ENCODE measurements at places on chromosomes 5 and 9.

DNA sequence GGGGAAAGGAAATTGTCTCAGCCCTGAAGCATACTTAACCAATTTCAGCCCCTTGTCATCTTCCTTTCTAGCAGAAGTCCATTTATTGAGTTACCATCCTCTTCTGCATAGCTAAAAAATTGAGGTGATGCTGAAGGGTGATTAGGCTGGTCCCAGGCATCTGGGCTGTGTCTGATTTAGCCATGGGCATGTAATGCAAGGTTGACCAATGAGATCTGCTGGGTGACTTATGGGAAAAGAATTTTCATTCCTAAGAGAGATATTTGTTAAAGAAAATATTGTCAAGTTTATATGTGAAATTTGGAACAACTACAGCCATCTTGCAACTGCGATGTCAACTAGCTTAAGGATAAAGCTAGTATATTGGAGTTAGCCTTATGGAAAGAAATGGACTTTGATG, 5.1 kb downstream of the ITGA2 start:
- DNase-seq: no peak

- no peak for DNase-seq
Measured at GRCh38 chr5:155057626-155058025, 44.1 kb downstream of the KIF4B start.

DNA sequence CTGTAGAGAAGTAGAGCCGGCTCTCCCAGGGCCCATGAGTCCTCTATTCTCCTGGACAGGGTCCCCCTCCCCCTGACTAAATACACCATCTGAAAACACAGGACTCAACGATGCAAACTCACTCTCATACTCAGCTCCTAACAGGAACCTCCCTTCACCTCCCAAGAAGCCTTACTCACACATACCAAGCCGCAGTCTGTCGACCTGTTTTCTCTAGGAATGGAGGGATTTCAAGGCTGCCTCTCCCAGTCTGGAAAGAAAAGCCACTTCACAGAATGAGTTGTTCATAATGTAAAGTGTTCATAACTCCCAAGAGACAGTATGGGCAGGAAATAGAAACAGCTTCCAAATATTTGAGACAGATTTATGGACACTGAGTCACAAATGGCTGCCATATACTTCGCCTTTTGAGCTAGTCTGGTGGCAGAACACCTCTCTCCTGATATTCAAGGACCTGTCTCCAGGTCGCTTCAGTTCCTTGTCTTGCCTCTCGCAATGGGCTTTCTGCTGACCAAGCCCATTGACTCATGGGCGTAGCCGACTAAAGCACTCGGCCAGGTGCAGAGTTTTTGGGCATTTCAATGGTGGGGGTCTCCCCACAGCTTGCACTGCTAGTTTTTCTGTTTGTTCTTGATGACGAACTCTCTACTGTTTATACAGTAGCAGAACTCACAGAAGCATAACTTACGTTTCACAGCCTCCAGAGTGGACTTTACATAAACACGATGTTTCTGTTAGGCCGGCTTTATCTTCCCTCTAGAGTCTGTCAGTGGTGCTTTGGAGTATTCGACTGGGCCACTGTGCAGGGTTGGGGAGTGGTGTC, 25.0 kb upstream of the IL17B start:
- no peak for DNase-seq

- DNase-seq: no peak
Measured at GRCh38 chr5:135051872-135052271, 17.8 kb upstream of the PITX1 start.

DNA sequence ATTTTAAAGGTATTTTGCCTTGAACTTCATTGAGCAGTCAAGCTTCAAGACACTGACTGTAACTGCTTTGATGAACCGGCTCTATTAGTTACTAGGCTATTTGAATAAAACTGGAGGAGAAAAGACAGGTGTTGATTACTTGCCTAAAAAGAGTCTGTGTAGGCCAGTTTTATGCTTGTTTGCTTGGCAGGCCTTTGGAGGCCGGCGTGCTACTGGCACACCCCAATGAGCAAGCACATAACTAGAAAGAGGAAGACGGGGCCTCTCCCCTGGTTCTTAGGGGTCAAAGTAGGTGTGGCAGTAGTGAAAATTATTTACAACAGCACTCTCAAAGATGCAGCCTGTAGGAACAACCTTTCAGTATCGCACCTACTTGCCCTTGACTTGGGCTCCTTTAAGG, 2.1 kb upstream of the ZFR start:
- no peak for DNase-seq

DNA sequence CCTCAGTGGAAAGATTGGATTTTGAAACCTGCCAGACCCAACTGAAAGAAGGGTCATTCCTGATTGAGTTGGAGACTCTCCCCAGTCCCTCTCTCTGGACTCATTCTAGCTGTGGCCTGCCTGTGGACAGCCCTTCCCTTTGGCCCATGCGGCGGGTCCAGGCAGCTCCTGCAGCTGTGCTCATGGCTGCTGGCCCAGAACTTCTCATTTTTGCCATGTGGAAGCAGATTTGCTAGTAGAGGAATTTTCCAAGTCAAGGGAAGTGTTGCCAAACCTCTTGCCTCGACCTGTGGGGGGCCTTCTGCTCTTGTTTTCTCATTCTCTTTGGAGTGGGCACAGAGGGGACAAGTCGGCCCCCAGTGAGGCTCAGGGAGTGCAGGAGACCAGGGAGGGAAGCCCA, 89.2 kb downstream of the ANKRD33B start:
- DNase-seq: no peak

DNA sequence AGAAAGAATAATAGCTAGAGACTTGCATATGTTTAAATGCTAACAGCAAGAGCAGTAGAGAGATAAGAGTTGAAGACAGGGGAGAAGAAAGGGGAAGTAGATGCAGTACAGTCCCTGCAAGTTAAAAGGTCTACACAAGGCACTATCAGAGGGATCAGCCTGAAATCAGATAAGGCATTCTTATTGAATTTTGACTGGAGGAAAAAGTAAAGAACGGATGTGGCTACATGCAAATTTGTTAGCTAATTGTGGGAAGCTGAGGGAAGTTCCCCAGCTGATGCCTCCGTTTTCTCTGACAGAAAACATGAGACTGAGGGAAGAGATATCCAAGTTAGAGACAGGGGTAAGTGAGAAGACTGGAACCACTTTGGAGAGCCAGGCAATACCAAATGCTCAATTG, 12.9 kb upstream of the RHOBTB3 start:
- DNase-seq: no peak

GRCh38 chr9:33043671-33044070, 18.6 kb downstream of the DNAJA1 start:
- DNase-seq: no peak

DNA sequence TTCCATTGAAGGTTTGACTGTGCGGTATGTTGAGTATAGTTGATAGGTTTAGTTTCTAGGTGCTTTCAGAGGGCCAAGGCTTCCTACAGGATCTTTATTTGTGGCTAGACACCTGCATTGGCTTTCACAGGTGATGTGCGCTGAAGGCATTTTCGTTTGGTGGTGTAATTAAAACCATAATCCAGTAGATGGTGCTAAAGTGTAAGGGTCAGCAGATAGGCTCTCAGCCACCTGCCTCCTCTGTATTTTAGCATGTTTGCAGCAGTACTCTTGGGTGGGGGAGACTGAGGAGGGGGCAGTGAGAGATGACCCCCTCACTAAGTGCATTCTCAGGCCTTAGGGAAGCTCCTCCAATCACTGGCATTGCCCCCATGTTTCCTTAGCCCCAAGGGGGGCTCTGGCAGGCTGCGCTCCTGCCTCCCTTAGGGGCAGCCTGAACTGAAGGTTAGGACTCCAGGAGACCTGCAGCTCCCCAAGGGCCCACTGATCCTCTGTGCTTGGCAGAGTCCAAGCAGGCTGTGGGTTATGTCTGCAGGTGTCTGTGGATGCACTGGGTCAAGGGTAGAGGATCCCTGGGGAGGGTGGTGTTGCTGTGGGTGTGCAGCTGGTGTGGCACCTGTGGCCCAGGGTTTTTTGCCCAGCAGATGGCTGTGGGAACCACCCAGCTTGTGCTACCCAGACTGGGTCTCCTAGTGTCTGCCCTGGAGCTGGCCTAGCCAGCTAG, 23.4 kb downstream of the CDK20 start:
- no peak for DNase-seq

- DNase-seq: no peak
Measured at GRCh38 chr9:132461281-132461896, 51.4 kb downstream of the CFAP77 start.

DNA sequence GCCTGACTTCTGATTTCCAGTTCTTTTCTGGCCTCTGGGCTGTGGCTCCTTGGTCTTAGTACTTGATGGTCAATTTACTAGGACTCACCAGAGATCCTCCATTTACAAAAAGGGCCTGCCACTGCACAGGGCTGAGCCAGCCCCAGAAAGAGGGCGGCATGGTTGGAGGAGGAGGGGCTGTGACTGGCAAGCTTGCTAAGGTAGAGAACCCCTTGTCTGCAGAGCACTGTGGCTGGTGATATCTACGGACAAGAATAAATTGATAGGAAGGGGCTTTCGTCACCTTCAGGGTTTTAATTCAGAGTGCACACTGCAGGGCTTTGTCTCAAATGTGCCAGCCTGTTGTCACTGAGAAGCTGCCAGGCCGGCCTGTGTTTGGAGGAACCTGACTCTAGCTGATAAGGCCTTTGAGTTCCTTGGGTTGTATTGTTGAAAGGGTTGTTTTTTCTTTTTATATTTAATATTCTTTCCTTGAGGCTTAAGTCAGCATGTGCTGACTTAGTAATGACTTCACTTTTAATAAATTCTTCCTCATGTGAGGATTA, 15.1 kb downstream of the SLC22A5 start:
- no peak for DNase-seq

GRCh38 chr5:174083056-174083827, 37.7 kb downstream of the NSG2 start:
- no peak for DNase-seq

GRCh38 chr9:93184432-93185265, 710 bp downstream of the WNK2 start:
- no peak for DNase-seq

DNA sequence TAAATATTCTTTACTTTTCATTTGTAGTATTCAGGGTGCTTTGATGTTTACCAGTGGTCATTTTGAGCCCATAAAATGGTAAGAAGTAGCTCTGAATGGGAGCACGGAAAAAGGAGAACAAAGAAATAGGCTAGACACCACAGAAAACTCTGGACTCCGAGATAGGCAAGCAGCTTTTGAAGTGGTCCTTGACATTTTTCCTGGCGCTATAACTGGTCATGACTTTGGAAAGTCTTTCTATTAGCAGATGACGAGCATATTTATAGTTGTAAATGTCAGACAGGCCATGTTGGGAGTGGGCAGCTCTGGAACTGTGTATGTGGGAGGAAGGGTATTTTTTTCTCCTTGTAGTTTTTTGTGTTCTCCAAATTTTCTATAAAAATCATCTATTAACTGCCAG, 126.1 kb upstream of the POC5 start:
- DNase-seq: no peak

GRCh38 chr5:157269165-157269671, 3.3 kb downstream of the CYFIP2 start:
- DNase-seq: no peak

- no peak for DNase-seq
Measured at GRCh38 chr9:2720179-2720654, 2.9 kb downstream of the KCNV2 start.

GRCh38 chr5:39080597-39081204, 6.5 kb upstream of the RICTOR start:
- peak; percentile 56 for DNase-seq

- DNase-seq: no peak
Measured at GRCh38 chr9:121783521-121784507, 132.4 kb downstream of the DAB2IP start.

DNA sequence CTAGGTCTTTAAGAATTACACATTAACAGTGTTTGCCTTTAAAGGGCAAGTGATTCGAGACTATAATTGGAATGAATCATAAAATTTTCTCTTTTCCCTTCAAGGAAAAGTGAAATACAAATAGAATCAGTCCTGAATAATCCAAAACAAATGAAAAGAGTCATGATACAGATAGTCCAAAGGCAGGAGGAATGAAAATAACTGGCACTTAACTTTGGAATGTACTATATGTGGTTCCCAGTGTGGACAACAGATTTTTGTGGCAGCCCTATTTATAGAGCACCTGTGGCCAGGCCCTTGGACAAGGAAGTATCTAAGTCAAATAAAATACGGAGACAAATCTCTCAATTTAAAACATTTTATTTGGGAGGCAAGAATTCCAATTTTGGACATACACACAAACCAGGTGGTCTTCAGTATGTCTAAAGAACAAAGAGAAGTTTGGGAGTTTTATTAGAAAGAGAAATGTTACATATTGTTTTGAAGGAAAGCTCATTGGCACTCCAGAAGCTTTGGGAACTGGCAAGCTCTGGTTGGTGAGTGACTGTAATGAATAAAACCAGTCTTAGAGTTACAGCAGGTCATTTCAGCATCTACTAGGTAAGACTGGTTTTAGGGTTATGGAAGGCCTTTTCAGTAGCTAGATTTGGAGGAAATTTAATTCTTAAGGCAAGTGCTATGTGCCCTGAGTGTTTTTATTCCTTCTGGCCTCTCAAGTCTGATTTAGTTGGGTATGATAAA, 116.0 kb upstream of the PAM start:
- no peak for DNase-seq

DNA sequence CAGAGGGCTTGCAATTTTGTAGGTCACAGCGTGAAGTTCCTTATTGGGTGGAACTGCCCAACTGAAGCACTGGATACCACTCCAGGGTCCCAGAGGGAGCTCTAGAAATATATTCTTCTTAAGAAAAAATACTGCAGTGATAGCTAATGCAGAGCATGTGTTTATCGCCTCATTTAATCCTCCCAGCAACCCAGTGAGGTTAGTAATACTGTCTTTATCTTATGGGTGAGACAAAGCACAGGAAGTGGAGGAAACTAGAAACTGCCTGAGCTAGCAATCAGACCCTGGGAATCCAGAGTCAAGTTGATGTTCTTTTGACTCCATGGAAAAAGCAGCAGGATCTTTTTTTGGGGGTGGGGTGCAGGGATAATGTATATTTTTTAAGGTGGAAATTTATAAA, 153.3 kb downstream of the PJA2 start:
- no peak for DNase-seq

- no peak for DNase-seq
Measured at GRCh38 chr9:129276486-129277230, 98.6 kb upstream of the IER5L start.

DNA sequence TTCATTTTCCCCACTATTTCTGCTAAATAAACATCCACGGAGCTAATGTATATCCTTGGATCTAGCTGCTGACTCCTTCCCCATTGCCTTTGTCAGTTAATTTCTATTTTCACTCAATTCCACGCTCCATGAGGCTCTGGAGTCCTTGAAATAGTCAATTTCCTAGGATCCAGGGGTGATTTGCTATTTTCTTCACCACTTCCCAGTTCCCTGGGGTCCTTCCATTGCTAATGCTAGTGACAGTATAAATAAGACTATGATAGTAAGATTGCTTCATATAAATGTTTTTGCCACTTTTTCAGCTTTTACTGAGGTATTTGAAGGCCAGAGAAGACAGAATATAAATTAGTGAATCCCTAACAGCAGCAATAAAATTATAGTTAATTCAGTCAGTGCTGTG, 13.1 kb downstream of the TSSK1B start:
- DNase-seq: no peak

Measured in HTR-8/SVneo (cell line).